Eye (tissue), 1 donor: ENCODE measurements at places on chromosomes 11 and 22.

- no peak for DNase-seq
Observed at GRCh38 chr11:121453589-121454299, 977 bp upstream of the SORL1-AS1 start.

- no peak for DNase-seq
Observed at GRCh38 chr11:44235765-44236201, 74.2 kb downstream of the ALX4 start.

- no peak for DNase-seq
Observed at GRCh38 chr11:33195462-33196173, 34.3 kb upstream of the CSTF3 start.

GRCh38 chr11:60389279-60389910 is 6.9 kb upstream of the MS4A14 start:
- DNase-seq = no peak

DNA sequence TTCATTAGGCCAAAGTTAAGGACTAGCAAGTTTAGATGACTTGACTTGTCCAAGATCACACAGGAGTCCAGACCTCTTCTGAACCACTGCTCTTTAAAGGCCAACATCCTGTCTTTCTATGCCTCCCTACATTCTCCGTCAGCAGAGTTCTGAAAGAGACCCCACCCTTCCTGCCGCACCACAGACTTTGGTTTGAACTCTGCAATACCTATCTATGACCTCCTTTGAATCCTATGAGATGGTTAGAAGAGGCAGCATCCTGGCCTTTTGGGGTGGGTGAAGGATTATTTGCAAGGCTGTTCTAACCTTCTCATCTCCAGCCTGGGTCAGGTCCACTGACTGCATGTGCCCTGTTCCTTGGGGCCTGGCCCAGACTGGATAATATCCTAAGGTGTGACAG is 4.3 kb upstream of the RRM1 start:
- DNase-seq = no peak

DNA sequence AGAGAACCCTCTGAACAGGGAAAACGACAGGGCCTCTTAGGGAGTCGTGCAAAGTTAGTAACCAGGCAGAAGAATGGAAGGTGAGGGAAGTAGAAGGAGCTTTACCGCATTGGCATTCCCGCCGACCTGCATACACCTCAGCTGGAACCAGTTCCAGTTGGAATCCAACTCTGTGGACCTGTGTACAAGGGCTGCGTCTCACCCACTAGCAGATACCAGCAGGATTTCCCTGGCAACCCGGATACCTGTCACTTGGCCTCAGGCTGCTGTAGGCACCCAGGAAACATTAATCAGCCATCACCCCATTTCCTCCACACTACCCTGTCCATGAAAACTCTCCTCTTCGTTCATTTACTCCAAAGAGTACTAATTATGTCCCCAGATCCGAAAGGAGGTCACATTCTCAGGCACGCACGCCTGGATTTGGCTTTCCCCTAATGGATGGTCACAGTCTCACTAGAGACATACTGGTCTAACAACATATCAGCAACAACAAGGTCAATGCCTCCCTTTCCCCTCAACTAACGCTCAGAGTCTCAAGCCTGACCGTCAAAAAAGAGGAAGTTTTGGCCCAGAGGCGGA is 842 bp downstream of the ARFGAP2 start:
- no peak for DNase-seq

GRCh38 chr11:113457784-113458183 is 17.4 kb downstream of the DRD2 start:
- peak; percentile 42 for DNase-seq
